ENCODE measurements at places on chromosomes 6 and 20. TPM values are rescaled to one million over a fixed set of nuclear protein-coding genes. Genes with fewer than 3 reads are reported as not detected.
A peak's percentile ranks its signal among the peaks of the same experiment; 100 is the strongest.

Gene HCRTR2
- not detected for total RNA-seq

Gene LPIN3
- total RNA-seq, result 2.0 TPM

Gene ARFGEF3
- total RNA-seq, result 1.1 TPM

Gene ESR1
- total RNA-seq, result 0.44 TPM

DNA sequence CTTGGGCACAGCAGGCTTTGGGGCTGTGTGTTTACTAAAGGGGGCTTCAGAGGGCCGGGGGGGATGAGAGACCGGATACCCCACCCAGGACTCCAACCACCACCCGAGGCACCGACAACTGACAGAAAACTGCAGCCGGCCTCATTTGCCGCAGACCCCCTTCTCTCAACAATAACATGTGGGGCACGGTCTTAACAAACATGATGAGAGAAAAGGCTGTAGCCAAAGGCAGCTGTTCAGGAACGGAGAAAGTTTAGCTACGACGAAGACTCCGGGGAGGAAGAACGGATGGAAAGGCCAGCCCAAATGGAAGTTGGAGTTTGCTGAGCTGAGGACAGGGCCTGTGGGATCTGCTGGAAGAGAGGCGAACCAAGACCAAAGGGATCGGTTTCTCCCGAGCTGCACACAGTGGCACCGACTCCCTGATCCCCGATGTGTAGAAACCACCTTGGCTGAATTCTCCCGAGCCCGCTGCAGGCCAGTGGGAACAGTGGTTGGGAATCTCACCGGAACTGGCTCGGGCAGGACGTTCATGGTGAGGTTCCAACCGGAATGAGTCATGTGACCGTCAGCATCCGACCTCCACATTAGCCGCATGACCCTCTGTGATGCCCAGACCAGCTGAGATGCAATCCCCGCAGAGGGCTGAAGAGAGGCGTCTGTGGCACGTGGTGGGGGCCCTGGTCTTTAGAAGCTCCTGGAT lies 359.3 kb downstream of the TAF4 start:
- no peak overlapping the region for H3K4me3 ChIP-seq
- H3K36me3 ChIP-seq, result no peaks in the 10 kb centered on the region
- DNase-seq, result peak; percentile 36

GRCh38 chr6:44257753-44258324 lies 511 bp upstream of the SLC35B2 start:
- peak overlapping the region; percentile 62 for H3K27ac ChIP-seq
- peak overlapping the region; percentile 41 for H3K4me3 ChIP-seq
- H3K36me3 ChIP-seq, result peaks cover 51% of the 10 kb centered on the region
- no peaks in the 10 kb centered on the region for H3K27me3 ChIP-seq
- no peak for DNase-seq

DNA sequence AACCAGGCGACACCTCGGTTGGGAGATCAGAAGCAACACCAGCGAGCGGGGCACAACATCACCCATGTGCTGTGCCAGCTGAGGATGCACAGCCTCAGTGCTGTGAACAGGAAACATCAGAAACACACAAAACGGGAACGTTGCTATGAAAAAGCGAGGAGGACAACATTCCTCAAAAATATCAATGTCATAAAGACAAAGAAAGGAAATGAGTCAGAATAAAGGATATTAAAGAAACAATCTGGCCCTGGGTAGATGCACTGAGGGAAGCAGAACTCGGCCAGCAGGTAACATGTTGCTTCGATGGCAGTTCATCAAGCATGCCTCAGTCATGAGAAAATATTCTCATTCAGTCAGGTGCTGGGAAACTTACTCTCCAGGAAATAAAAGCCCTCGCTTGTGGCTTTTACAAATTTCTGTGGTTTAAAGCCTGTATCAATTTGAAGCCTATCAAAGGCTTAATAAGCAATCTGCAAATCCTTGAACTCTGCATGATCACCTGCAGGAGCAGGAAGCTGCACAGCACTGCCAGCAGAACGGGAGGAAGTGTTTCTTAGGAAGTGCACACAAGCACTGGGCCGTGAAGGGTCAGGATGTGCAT lies 77.5 kb downstream of the GINS1 start:
- H3K36me3 ChIP-seq, result peaks cover 52% of the 10 kb centered on the region
- peak overlapping the region; percentile 13 for H3K27ac ChIP-seq
- no peak for DNase-seq
- no peak overlapping the region for H3K4me3 ChIP-seq
- H3K4me1 ChIP-seq, result no peaks in the 10 kb centered on the region

DNA sequence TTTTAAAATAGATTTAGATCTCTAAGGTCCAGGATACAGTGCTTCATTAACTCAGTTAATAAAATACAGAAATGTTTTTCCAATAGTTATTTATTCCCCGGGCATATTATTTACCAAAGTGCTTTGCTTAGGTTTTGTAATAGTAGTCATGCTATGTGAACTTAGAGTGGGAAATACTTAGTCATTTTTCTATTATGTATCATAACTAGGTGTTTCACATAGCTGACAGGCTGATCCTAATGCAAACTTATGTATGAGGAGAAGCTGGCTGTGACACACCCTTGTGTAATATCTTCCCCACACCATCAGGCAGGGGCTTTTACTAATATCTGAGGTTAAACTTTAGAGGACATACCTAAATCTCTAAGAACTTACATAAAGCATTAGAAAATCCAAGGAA lies 277.7 kb upstream of the RIMS1 start:
- no peak for DNase-seq
- no peaks in the 10 kb centered on the region for H3K27me3 ChIP-seq
- H3K27ac ChIP-seq, result no peak overlapping the region
- no peaks in the 10 kb centered on the region for H3K36me3 ChIP-seq
- H3K4me3 ChIP-seq, result no peak overlapping the region
- H3K4me1 ChIP-seq, result no peaks in the 10 kb centered on the region
